Brain pericyte (primary cell): ENCODE measurements at places on chromosomes 7 and 10.

DNA sequence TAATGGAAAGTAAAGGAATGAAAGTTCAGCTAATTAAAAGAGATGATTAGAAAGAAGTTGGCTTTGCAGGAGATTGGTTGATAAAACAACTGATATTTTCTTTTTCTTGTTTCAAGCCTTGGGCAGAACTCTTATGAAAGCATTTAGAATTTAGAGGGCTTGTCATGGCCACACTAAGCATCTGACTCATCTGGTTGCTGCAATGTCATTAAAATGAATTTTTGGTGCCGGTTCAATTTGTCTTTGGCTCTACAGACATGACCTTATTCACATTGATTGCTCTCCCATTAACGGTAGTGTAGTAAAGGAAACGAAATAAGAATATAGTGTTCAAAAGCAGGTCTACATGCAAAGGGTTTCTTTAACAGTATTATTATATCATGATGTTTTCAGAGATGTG lies 1012.4 kb upstream of the C7orf33 start:
- no peak for DNase-seq

DNA sequence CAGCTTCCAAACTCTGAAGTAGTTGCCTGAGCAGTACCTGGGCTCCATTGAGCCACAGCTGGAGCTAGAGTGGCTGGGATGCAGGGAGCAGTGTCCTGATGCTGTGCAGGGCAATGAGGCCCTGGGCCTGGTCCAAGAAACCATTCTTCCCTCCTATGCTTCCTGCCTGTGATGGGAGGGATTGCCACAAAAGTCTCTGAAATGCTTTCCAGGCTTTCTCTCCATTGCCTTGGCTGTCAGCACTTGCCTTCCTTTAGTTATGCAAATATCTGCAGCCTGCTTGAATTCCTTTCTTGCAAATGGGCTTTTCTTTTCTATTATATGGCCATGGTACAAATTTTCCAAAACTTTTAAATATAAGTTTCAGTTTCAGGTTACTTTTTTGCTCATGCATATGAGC lies 972.2 kb upstream of the MBL2 start:
- no peak for DNase-seq

GRCh38 chr10:98028168-98028770 lies 2.2 kb downstream of the CRTAC1 start:
- DNase-seq, result no peak

DNA sequence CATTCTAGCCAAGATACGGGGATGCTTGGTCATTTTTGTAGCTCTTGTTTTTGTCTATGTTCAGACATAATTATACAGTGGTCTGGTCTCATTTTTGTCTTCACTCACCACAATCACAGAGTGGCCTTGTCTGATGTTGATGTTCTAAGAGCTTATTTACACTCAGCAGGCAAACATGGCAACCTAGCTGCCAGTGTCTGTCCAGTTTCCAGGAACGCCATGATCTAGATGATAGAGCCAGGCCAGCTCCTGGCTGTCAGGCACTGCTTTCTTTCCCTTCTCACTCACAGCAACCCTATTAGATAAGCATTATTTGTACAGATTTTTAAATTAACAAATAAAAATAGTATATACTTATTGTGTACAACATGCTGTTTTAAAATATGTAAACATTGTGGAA lies 98.6 kb upstream of the PHF14 start:
- DNase-seq, result no peak

GRCh38 chr10:3473271-3473670 lies 300.7 kb upstream of the PITRM1 start:
- no peak for DNase-seq

DNA sequence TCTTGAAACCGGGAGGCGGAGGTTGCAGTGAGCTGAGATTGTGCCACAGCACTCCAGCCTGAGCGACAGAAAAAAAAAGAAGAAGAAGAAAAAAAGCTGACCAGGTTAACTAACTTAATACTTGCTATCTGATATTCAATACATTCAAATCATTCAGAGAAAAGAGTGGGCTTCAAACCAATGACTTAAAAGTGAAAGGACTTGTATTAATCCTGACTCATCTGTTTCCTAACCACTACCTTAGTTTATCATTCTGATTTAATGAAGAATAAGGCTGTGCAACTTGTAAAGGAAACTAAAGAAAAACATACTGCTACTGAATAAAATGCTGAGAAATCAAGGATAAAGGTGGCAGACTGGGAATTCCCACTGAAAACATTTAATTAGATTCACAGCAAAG lies 128.4 kb downstream of the NRBF2 start:
- DNase-seq, result no peak

GRCh38 chr7:149071641-149072437 lies 18.7 kb downstream of the ZNF786 start:
- DNase-seq, result no peak

DNA sequence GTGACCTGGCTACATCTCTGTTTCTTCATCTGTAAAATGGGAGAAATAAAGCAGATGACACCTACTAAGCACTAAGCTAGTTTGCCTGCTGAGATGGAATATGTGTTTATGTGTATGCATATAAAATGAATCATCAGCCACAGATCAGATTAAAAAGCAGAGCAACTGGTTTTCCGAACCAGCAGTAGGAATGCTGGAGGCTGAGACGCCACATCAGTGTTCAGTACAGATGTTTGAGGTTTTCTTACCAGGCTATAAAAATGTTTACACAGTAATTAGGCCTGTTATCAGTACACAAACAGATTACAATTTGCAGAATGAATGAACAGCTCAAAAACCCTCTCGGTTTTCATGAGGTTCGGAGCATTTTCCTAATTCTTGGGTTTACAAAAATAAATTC lies 85.8 kb downstream of the CALN1 start:
- no peak for DNase-seq

GRCh38 chr7:41873741-41874140 lies 170.9 kb upstream of the INHBA start:
- no peak for DNase-seq

DNA sequence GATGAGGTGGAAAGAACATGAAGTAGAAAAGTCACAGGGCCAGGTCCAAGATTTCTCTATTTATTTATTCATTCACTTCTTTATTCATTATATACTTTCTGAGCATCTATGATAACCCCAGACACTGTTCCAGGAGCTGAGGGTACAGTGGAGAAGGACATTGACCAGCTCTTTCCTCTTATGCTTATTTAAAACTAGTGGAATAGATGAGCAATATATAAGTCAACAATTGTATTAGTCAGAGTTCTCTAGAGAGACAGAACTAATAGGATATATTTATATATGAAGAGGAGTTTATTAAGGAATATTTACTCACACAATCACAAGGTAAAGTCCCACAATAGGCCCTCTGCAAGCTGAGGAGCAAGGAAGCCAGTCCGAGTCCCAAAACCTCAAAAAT lies 15.0 kb upstream of the GPR37 start:
- DNase-seq, result no peak

DNA sequence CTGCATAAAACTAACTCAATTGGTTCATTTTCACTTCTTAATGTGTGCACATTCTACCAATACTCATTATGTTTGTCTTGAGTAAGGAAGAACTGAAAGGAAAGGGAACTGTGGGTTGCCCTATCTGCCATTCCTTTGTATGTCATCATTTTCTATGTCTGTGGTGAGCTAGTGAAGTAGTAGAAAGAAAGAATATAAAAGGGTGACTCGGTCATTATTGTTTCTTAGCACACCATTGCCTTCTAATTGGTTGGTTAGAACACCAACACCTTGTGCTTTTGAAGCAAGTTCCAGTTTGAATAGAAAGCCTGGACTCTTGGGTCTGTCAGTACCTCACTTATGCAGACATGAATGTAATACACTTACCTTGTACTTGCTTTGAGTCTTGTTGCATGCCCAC lies 64.3 kb upstream of the MDFIC start:
- DNase-seq, result no peak

DNA sequence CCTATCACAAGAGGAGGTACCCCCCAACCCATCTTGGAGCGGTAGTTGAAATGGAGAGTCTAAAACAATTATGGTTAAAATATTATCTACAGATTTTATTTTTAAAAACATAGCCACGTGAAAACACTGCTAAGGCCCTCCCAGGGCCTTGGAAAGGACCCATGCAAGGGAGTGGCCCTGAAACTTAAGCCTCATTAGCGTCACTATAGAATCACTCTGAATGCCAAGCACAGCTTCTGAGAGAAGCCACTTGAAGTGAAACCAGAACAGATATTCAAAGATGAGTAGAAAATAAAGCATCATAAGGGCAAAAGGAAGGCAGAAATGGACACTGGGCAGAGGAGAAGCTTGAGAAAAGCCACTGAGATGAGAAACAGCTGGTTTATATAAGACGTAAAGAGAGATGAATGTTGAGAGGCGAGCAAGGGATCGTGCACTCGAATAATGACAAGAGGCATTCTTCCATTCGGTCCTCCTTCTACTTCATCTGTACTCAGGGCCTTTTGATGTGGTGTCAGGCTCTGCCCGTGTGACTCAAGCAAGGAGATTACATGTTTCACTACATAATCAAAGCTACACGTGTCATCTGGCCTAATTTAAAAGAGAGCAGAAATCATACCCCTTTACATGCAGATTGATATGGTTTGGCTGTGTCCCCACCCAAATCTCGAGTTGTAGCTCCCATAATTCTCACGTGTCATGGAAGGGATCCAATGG lies 33.4 kb upstream of the SLC39A12 start:
- DNase-seq, result no peak

DNA sequence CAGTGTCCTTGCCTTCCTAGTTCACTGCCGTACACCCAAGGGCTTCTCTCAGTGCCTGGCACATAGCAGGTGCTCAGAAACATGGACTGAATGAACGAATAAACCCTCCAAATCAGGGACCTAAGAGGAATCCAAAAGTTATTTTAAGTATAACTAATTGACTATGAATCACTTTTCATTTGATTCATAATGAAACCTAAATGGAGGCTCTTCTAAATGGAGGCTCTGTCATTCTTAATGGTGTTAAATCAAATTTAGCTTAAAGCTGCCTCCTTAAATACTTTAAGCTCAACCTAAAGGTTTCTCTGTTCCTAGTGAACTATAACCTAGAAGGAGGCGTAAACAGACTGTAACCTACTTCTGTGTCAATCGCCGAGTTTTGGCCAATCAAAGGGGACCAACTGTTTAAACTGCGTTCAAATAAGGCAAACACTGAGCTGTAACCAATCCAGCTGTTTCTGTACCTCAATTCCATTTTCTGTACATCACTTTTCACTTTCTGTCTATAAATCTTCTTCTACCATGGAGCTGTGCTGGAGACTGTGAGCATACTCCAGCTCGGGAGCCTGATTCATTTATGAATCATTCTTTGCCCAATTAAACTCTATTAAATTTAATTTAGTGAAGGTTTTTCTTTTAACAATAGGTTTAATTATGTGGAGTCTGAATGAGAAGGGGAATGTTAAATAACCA lies 11.0 kb downstream of the PYROXD2 start:
- DNase-seq, result no peak

- no peak for DNase-seq
Observed at GRCh38 chr7:90688810-90689209, 92.7 kb downstream of the CDK14 start.

- DNase-seq, result no peak
Observed at GRCh38 chr10:44864051-44864450, 47.1 kb upstream of the TMEM72 start.

DNA sequence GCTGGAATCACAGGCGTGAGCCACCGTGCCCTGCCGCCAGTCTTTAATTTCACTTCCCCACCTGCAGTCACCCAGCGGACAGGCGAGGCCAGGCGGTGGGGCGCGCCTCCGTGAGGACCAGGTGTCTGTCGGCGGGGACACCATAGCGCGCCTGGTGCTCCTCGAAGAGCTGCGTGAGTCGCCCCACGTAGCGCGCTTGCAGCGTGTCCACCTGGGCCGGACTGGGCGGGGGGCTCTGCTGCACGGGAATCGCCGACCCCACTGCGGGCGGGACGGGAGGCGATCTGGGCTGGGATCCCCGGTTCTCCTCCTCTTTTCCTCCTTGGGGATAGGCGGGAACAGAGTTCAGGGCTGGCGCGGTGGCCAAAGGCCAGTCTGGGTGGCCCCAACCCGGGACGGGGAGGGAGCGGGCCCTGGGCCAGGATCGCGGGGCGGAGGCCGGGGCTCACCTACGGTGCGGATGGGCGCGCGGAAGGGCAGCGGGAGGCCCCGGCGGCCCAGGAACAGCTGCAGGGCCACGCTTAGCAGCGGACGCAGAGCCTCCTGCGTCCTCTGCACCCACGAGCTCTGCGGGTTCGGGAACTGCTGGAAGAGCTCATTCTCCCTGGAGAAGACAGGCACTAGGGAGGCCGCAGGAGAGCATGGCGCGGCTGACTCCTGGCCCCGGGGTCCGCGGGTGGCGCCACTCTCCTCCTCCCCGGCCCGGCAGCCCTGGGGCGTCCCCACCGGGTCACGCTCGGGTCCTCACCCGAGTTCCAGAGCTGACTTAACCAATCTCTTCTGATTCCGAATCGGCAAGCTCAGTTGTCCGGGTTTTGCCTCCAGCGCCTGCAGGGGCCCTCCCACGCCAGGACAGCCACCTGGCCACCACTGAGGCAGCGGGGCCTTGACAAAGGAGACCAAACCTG lies 1.1 kb upstream of the MOGAT3 start:
- DNase-seq, result no peak

DNA sequence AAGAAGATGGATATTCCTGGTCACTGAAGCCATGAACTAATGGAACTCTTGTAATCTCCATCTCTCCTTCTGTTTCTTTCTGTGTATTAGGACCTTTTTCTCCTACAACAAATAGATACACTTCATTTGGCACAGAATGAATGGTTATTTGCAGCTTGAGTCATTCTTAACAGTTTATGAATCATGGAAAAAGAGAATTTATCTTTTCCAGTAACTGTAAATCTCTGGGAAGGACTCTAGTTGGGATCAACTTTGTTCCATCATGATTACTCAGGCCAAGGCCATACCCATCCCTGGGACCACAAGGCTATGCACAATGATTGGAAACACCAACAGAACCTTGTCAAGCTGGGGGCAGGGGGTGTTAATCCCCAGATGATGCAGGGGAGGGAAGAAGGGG lies 36.1 kb upstream of the MDFIC start:
- no peak for DNase-seq

DNA sequence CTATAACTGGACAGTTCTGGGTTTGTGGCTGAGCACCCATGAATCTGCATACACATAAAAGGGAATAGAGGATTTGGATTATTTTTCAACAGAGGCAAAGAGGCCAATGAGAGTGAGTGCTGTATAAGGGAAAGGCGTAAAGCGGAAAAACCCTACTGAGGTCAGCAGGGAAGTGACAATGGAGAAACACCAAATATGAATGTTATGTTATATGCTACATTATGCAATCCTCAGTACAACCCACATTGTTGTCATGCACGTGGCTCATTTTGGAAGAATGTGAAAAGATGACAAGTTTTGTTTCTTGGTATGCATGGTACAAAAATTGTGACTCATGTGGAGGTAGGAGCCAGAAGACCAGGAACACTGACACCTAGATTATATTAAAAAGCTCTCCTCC lies 113.6 kb upstream of the AMPH start:
- no peak for DNase-seq
